Fibroblast of skin of left biceps (primary cell): ENCODE measurements at places on chromosomes 13 and 19.

DNA sequence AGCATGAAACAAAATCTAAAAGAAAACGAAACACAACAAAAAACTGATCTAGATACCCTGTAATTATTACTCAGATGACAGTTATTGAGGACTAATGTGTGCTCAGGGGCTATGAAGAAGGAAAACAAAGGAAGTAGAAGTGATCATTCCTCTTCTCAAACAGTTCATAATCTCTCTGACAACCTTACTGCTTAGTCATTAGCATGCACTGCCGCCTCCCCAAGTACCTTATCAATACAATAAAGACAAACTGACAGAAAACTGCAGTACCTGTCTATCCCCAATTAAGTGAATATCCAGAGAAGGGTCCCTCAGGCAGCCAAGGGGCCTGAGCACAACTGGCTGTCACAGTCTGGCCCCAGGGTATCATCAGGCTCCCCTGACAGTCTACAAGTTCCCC, 22.0 kb upstream of the POU4F1 start:
- DNase-seq = no peak

GRCh38 chr19:56118666-56119581, 2.2 kb downstream of the ZNF787 start:
- no peak for DNase-seq

DNA sequence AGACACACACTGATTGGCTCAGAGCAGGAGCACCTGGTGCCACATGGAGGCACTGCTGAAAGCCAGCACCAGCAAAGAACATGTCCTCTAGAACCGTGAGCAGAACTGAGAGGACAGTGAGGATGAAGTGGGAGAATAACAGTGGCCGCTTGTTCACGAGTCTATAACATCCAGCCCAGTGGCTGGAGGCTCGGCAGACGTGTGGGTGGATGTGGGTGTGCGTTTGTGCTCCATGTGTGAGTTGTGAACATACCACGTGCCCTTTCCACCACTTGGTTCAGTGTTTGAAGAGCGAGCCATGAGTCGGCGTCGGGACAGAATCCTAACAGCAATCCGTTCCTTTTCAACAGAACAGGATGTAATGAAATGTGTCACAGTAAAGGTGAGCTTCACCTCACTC, 113.0 kb downstream of the SOX1 start:
- DNase-seq = no peak

DNA sequence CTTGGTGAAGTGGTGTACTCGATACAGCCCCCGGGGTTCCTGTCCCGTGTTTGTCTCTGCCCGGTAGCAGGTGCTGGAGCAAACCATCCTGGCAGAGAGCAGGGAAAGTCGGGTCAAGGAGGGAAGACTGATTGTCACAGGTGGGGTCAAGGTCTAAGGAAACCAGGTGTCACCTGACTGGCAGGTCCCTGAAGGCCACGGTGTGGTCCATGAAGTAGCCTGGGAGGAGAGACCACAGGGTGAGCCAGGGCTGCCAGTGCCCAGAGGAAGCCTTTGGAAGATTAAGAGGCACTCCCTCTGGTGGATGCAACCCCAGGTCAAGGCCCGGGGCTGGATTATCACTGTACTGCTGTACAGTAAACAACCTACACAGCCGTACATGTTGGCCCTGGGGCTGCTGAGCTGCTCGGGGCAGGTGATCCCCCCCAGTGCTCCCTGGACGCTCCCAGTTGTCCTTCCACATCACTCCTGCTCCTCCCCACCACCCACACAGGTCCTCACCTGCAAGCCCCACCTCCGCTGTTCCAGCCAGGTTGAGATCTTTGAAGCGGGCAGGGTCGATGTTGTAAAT, 6.0 kb upstream of the CCER2 start:
- no peak for DNase-seq

GRCh38 chr19:11737964-11738745, 591 bp downstream of the ZNF823 start:
- no peak for DNase-seq

- DNase-seq = no peak
Observed at GRCh38 chr19:18278521-18279265, 2.7 kb downstream of the JUND start.

DNA sequence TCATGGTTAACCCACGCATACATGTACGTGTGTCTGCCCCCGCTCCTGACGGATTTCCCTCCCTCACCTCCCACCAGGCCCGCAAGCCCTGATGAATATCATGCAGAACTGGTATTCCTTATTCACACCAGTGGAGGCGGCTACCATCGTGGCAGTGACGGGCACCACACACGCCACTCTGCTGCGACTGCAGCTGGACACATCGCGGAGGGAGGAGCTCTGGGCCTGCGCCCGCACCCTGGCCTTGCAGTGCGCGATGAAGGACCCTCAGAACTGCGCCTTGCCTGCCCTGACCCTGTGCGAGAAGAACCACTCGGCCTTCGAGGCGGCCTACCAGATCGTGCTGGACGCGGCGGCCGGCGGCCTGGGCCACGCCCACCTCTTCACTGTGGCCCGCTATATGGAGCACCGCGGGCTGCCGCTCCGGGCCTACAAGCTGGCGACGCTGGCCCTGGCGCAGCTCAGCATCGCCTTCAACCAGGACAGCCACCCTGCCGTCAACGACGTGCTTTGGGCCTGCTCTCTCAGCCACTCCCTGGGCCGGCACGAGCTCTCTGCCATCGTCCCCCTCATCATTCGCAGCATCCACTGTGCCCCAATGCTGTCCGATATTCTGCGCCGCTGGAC, 35.0 kb downstream of the ZSWIM4 start:
- DNase-seq = no peak

- DNase-seq = no peak
Observed at GRCh38 chr19:43809762-43810696, 7.8 kb upstream of the LYPD5 start.

DNA sequence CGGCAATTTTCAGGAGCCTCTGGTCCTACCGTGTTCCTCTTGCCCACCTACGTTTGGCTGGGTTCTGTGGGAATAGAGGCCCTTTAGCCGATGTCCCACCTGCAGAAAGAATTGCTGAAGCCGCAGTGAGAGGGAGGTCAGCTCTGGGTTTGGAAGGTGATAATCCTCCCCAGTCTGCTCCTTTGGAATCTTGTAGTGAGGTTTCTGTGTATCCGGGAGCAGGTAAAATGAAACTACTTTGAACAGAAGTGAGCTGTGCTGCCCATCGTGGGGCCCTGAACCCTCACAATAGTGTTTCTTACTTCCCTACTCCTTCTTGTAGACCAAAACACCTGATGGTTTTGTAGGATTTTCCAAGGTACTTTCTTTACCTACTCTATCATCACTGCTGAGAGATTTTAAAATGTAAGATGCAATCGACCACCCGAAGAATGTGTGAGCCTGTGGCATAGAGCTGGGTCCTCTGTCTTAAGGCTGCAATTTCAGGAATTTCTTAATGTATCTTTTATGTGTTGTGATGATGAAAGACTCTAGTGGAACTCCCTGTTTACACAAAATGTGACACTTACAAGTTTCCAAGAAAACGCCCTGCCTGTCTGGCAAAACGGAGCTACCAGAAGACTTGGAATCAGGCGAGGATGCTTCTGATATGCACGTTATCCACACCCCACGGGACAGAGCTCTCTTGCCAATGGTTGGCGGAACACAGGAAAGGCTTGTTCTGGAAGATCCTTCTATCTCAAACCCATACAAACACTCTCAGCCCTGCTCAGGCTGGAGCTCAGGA, 76.1 kb downstream of the RGCC start:
- DNase-seq = no peak

- no peak for DNase-seq
Observed at GRCh38 chr19:47490847-47491246, 6.8 kb upstream of the KPTN start.

DNA sequence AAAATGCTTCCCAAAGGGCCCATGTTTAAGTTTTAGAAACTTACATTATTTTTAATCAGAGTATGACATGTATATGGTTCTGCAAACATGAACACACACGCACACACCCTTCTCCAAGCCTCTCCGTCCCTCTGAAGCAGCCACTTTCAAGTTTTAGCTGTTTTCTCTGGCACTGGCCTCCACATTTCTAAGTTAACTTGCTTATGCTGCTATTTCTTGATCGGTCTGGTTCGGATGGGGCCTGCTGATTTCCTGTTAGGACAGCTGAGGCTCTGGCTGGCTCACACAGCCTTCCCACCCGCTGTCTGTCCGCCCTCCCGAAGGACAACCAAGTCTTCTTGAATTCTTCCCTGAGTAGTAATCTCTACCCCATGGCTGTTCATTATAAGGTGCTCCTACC, 4.4 kb downstream of the SPC24 start:
- DNase-seq = no peak

DNA sequence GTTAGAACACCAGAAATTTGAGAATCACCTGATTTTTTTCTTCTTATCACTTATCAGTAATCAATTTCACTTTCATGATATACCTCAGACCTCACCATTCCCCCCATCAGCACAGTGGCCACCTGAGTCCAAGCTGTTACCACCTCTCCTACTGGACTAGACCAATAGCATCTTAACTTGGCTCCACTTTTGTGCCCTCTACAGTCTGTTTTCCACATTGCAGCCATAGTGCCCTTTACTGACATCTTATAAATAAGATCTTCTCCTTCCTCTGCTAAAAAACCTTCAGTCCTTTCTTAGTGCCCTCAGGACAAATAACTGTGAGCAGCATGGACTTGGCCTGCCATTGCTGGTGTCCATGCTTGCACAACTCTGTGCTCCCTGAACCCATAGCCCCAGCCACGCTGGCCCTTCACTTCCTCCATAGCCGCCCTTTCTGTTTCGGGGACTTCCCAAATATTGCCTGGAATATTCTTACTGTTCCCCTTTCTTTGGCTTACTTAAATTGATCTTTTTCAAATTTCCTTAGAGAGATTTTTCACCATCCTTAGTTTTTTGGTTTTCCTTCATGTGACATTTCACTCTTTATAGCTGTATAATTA, 380.8 kb downstream of the LMO7 start:
- DNase-seq = no peak

DNA sequence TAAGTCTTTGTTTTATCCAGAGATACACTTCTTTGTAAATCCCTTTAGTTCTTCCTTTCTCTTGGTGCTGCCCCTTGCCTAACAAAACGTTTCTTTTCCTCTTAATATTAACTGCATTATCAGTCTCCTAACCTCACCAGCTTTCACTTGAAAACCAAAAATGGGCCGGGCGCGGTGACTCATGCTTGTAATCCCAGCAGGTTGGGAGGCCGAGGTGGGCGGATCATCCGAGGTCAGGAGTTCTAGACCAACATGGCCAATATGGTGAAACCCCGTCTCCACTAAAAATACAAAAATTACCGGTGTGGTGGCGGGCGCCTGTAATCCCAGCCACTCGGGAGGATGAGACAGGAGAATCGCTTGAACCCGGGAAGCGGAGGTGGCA, 329.8 kb upstream of the MIR17HG start:
- DNase-seq = no peak

- DNase-seq = no peak
Observed at GRCh38 chr19:53662209-53662608, 30.4 kb downstream of the DPRX start.
